ENCODE measurements at places on chromosomes 11 and 22.

DNA sequence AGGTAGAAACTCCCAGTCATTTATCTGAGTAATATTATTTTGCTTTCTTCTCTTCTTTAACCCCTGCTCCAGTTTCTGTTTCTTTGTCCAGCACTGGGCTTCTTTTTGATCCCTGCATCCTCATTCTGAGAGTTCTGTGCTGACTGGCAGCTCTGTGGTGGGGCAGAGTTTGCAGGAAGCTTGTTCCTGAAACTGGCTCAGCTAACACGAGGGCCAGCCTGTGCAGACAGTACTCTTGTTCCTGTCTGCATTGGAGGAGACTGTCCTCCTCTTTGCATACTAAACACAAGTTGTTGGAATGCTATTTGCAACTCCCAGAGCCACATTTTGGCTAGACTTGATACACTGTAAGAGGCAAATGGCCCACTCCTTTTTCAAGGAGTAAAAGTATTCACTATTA is 93.1 kb upstream of the HORMAD2 start:
- DNase-seq = no peak

DNA sequence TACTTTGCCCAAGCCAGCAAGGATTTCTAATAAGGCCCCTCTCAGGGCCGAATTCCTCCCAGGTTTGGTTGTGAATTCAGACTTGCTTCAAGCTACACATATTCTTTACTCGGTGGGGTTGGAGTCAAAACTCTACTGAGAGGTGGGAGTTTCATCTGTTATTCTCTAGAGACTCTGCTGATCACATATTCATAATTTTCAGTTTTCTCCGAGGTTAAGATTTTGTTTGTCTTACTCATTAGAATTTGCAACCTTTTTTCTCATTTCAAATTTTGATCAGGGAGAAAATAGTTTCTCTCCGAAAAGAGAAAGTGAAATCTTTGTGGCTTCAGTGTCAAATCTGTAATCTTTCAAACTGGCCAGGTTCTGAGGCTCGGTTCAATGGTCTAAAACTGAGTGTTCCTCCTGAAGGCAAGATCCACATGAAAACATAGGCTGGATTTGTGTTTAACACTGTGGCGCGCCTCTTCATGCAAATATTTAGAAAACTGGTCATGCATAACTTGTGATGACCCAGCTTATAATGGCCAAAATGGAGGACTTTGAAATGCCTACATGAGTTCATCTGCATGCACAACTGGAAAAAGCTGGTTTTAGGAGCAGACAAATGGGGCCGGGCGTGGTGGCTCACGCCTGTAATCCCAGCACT is 21.5 kb upstream of the GSTP1 start:
- DNase-seq = no peak

DNA sequence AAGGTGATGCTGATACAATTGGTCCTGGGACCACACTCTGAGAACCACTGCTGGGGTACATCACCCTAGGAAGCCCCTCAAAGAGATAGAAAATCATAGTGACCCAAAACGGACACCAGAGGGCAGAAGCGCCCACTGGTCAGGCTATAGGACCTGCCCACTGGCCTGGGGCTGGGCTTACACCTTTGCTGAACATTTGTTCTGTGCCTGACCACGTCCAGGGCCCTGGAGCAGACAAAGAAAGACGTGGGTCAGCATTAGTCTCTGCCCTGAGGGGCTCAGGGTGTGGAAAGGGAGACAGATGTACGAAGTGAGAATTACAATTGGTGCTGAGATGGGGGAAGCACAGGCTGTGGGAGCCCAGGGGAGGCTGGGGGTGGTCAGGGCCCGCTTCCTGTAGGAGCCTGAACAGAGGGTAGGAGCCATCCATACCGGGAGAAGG is 14.4 kb upstream of the SERPINH1 start:
- DNase-seq = no peak

DNA sequence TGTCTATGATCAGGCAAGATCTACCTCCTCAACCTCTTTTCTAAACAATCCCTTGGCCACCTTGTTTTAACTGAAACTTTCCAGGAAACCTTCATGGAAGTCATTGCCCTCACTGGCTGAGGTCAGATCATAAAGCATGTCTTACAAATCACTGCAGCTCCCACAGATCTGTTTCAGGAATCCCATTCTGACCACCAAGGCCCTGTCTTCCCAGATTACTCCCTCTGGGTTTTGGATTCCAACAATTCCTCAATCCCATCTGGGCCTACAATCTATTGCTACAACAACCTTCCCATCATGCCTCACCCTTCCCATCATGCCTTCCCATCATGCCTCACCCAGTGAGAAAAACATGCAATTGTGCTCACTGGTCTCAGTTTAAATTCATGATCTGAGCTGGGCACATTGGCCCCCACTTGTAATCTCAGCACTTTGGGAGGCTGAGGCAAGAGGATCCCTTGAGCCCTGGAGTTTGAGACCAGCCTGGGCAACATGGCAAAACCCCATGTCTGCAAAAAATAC is 15.9 kb downstream of the ADAMTS15 start:
- DNase-seq = no peak

GRCh38 chr11:3077189-3077836 is 20.1 kb upstream of the CARS1 start:
- no peak for DNase-seq

- DNase-seq = no peak
Measured at GRCh38 chr11:73312036-73312435, 4.0 kb downstream of the ARHGEF17 start.

GRCh38 chr11:31969359-31969702 is 121.5 kb upstream of the RCN1 start:
- no peak for DNase-seq

- no peak for DNase-seq
Measured at GRCh38 chr22:43925433-43926348, 2.1 kb downstream of the PNPLA3 start.

DNA sequence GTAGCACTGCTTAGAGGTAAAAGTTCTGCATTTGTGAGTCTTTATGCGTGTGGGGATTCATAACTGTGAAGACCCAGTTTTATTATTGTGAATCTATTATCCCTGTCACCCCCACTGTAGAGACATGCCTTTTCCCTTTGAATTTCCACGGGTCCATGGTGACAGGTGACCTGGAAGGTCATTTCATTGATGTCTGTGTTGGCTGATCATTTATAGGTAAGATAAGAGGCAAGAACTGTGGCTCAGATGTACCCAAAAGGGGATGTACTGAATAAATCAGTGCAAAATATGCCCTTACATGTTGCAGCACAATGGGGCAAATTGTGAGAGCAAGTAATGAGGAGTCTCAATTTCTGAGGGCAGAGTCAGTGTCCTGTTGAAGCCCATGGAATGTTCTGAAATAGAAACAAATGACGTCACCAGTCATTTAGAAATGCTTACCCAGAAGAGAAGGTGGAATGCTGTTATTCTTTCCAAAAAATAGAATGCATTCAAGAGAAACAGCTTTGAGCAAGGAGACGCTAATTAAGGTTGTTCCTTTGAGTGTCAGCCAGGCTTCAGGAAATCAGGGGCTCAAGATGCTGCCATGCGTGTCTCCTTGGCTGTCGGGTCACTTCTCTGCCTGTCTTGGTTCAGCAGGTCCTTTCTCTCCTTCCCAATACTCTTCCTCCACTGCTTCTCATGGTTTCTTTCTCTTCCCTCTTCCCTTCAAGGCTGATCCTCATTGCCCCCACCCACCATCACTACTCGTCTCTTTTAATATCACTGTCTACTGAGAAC is 118.7 kb upstream of the E2F8 start:
- DNase-seq = no peak

- no peak for DNase-seq
Measured at GRCh38 chr11:123472236-123472935, 42.3 kb downstream of the GRAMD1B start.

- no peak for DNase-seq
Measured at GRCh38 chr22:45546333-45547015, 43.8 kb downstream of the FBLN1 start.

- DNase-seq = no peak
Measured at GRCh38 chr11:8036002-8036802, 44.8 kb upstream of the TUB start.

GRCh38 chr11:128389461-128389976 is 197.8 kb downstream of the ETS1 start:
- DNase-seq = no peak

GRCh38 chr11:112298535-112298934 is 37.9 kb upstream of the PLET1 start:
- DNase-seq = no peak

- no peak for DNase-seq
Measured at GRCh38 chr11:22668005-22668796, 1.8 kb downstream of the GAS2 start.

DNA sequence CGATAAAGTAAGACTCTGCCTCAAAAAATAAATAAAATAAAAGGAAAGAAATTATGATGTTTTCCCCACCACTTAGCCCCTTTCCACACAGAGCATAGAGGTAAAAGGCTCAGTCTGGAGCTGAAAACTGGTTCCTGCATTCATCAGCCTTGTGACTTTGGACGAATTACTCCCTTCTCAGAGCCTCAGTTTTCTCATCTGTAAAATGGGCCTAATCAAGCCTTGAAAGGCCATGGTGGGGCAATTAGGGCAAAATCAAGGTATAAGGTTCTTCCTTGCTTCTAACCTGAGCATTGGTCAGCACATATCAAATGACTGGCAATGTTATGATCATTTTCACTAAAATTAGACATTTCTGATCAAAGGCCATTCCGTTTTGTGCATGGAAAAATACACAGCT is 417.7 kb downstream of the MN1 start:
- no peak for DNase-seq

GRCh38 chr22:42933485-42934091 is 76.5 kb upstream of the ARFGAP3 start:
- DNase-seq = no peak

DNA sequence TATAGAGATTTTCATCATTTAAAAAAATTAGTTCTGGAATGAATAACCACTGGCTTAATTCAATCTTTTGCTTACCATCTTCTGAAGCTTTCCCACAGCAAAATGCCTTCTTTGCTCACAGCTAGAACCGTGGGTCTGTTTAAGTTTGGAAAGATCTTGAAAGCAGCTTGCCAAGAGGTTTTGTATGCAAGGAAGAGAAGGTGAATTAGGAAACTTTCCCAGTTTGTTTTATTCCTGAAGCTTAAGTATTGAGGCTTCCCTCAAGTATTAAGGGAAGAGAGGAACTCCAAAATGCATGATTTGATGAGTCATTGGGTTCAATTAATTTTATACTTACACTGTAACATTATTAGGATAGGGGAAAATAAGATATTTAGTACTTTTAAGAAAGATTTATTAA is 1.9 kb upstream of the ARHGEF12 start:
- DNase-seq = no peak

- DNase-seq = no peak
Measured at GRCh38 chr11:30423886-30424285, 101.0 kb downstream of the ARL14EP start.

- DNase-seq = no peak
Measured at GRCh38 chr11:12157241-12157661, 46.9 kb downstream of the MICAL2 start.

DNA sequence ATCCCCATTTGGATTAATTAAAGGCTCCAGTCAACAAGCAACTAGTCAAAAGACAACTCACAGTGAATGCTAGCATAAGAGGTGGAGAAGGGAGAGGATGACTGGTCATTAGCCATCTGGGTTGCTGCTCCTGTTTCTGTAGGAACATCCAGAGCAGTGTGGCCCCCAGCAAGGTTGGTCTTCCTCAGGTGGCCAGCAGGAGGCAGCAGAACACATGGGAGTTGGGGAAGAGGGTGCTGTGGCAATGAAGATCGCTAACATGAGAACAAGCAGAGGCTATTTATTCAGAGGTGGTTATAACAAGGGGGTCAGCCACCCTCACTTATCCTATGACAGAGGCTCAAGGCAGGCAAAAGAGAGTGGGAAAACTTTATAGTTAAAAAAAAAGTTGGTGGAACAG is 21.3 kb downstream of the IZUMO1R start:
- no peak for DNase-seq

DNA sequence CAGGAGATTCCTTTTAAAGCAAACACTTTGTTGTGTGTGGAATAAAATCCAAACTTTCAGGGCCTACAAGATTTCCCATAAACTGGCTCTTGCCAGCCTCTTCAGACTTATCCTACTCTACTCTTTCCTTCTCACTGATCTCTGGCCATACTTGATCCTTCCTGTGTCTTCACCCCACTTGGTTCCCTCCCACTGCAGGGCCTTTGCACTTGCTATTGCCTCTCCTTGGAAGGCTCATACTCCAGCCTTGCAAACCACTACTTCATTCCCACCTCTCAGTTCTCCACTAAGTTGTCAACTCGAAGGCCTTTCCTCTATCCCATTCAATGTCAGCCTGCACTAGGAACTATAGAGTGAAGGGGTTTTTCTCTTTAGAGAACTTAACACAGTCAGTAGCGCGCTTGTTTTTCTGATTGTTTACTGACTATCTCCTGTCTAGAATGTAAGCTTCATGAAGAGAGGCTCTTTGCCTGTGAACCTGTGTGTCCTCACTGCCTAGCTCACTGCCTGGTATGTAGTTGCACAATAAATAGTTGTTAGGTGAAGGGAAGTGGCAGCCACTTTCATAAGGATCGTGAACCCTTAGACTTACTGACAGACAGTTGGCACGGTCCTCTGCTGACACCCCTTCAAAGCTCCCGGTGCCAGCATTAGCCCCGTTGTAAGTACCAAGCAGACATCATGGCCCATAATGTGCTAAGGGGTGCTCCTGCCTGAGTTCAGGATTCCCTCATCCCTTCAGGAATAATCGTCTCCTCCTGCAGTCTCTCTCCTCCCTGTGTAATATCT is 833 bp upstream of the ME3 start:
- no peak for DNase-seq

DNA sequence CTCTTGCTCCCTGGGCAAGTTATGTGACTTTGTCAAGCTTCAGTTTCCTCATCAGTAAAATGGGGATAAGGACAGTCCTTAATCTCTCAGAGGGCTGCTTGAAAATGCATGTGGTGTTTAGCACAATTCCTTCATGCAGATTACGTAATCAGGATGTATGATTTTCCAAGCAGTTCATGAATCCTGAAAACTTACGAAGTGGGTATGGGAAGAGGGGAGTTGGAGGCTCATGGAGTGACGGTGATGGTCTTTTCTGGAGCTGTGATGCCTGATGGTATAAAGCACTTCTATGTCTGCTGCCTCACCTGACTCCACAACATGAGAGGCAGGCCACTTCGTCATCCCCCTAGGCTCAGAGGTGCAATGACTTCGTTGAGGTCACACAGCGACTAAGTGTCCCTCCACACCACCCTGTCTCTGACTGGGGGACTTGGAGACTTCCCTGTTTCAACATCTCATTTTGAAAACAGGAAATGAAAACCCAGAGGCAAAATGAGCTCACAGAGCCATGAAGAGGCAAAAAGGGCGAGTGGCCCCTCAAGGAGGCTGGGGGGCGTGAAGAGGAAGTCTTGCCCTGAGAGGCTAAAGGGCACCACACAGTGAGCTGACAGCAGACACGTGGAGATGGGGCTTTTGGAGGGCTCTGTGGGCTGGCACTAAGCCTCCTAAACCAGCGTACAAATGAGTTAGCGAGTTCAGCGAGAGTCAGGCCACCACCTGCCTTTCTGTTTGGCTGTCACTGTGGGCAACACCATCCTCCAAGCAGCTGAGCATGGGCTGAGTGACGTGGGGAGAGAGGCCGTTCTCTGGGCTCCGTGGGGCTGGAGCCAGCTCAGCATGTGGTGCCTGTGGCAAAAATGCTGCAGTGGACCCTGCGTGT is 10.1 kb downstream of the MCM5 start:
- no peak for DNase-seq

GRCh38 chr11:94885133-94885532 is 88.2 kb downstream of the CWC15 start:
- DNase-seq = no peak

GRCh38 chr11:34299284-34299972 is 58.4 kb downstream of the ABTB2 start:
- no peak for DNase-seq

Data from caudate nucleus (tissue), 63 donors.